ENCODE measurements at places on chromosomes 13 and 19. TPM values are rescaled to one million over a fixed set of nuclear protein-coding genes. Genes with fewer than 3 reads are reported as not detected.

DNA sequence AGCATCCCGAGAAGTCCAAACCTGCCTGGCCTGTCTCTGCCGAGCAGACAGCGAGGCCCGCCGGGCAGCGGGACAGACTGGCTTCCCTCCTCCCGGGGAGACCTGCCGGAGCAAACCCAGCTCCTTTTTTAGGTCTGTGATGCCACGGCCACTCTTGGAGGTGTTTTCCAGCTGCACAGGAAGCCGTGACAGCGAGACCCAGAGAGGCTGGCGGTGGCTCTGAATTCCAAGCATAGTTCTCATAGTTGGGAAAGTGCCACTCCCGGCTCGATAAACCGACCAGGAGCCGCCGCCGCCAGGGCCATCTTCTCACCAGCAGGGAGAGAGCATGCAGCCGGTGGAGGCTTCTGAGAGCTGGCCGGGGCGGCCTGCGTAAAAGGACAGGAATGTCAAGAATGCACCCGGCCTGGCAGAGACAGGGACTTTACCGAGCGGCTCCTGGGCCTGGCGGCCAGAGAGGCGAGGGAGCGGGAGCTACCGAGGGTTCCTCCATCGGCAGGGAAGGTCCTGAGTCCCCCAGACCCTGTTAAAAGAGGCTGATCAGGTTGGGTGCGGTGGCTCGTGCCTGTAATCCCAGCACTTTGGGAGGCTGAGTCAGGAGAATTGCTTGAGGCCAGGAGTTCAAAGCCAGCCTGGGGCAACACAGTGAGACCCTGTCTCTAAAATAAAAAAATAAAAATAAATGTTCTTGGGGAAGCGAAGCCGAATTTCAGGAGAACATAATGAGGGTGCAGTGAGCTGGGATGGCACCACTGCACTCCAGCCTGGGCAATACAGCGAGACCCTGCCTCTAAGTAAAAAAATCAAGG lies 64.9 kb downstream of the GADD45B start:
- peak; percentile 98 for DNase-seq

- no peak for DNase-seq
These were observed 104.1 kb upstream of the ZNF507 start for GRCh38 chr19:32241306-32241705.

- DNase-seq, result peak; percentile 48
These were observed 113.7 kb downstream of the RFC3 start for GRCh38 chr13:33931397-33932311.

- DNase-seq, result no peak
These were observed 293.5 kb downstream of the SPRY2 start for GRCh38 chr13:80047406-80047805.

DNA sequence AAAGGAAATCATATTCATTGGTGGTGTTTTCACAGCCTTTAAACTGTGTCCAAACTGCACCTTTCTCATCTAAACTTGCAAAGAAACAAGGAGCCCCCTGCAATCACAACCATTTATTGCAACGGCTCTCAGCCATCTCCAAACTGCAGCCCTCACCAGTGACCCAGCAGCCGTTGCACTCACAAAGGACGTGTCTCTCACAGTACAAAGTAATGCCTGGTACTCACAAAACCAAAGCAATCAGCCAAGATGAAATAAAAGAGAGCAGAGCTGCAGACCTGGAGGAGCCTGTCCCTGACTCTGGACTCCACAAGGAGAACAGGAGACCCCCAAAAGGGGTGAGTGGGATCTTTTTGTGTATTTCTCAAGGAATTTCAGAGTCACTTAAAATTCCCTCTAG lies 20.2 kb upstream of the CEACAM21 start:
- no peak for DNase-seq

DNA sequence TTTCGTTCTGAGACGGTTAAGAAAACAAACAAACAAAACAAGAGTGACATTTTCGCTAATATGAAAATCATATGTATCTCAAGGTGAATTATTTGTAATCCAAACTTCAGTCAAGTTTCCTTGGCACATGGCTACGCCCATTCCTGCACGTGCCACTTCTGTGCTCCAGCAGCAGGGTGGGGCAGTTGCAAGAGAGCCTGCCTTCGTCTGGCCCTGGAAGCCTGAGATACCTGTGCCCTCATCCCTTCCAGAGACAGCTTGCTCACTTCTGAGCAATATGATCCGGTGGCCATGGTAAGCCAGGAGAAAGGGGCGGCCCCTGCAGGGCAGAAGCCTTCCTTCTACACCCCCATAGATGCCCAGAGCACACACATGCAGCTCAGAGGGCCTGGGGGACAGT lies 22.1 kb downstream of the DPP9 start:
- DNase-seq, result no peak

- DNase-seq, result no peak
These were observed 11.2 kb upstream of the EVI5L start for GRCh38 chr19:7818806-7819205.

- no peak for DNase-seq
These were observed 5.8 kb downstream of the ZIC2 start for GRCh38 chr13:99987154-99988019.

- DNase-seq, result no peak
These were observed 32.1 kb downstream of the CYP2B6 start for GRCh38 chr19:41023193-41023592.

ZNF776 gene
- 14.3 TPM for polyA plus RNA-seq

ACTMAP gene
- 11.6 TPM for polyA plus RNA-seq

KIR3DL1 gene
- not detected for polyA plus RNA-seq

ERICH6B gene
- polyA plus RNA-seq, result 2.1 TPM

CCDC70 gene
- not detected for polyA plus RNA-seq
